ENCODE measurements at places on chromosomes 11 and 22. TPM values are rescaled to one million over a fixed set of nuclear protein-coding genes. Genes with fewer than 3 reads are reported as not detected.

JAM3 gene
- total RNA-seq: 28.0 TPM

GRCh38 chr11:64872790-64873488, 5.5 kb downstream of the EHD1 start:
- no peak for DNase-seq

DNA sequence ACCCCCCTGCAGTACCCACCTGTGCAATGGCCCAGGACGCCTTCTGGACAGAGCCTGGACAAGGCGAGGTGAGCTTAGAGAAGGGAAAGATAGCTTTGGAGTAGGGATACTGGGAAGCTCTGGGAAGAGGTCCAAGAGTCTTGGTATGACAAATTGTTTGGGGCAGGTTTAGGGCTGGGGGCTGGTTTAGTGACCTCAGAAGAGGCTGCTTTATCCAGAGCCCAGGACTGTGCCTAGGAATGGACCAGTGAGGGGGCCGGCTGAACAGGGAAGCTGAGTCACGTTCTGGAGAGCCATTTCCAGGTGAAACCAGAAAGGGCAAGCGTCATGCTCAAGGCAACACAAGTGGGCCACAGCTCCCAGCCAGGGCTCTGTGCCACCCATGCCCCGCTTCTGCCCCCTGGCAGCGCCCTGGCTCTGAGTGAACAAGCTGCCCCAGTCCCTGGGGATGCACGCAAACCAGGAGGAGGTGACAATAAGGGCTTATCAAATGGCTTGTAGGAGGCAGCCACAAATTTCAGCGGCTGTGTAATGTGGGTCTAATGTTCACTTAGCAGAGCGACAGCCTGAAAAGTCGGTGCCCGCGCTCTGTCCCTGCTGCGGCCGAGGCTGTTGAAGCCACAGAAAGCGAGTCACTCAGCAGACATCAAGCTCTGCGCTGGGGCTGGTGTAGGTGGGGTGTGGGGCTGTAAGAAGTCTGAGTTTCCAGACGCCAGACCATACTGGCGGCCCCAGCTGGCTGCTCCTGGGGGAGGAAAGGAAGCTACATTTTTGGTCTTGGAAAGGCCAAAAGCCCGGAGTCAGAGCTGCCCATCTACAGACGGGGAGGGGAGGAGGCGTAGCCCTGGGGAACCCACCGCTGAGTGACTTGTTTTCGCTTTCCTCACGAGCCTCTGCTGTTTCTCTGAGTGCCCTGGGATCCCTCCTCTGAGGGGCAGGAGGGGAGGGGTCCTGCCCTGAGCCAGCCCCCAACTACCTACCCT, 18.3 kb upstream of the SYT7 start:
- DNase-seq: no peak

DNA sequence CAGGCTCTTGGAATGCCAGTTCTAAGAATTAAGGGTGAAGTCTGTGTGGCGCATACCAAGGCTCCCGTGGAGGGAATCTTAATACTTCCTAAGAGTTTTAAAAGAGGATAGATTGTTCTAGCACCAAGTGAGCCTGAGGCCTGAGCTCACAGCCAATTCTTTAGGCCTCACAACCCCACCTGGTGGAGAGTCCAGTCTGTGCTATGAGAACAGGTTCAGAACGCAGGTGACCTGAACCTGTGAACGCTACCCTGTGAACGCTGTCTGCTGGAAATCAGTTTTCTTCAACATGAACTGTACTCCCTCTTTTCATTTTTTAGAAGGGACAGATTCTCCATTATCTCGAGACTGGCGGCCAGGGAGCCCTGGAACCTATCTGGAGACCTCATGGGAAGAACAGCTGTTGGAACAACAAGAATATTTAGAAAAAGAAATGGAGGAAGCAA, 43.2 kb upstream of the DLAT start:
- DNase-seq: peak; percentile 39

DNA sequence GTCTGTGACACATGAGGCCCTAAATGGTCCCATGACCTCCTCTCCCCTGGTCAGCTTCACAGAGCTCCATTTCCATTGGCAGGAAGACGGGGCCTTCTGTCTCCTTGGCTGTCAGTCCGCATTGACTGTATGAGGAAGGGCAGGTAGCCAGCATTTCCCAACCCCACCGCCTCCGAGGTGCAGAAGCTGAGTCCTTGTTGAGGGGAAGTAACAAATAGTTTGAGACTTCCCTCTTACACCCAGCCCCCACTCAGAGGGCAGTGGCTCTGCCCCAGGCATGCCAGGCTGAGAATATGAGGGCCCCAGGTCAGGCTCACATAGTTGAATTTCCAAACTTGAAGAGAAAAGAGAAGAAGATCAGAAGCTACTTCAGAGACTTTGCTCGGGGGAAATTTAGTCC, 611.1 kb downstream of the BRD1 start:
- DNase-seq: no peak

TRIM29 gene
- 0.41 TPM for total RNA-seq

GRCh38 chr22:20829491-20830134, 29.0 kb downstream of the PI4KA start:
- DNase-seq: no peak

C11orf87 gene
- not detected for total RNA-seq

DNA sequence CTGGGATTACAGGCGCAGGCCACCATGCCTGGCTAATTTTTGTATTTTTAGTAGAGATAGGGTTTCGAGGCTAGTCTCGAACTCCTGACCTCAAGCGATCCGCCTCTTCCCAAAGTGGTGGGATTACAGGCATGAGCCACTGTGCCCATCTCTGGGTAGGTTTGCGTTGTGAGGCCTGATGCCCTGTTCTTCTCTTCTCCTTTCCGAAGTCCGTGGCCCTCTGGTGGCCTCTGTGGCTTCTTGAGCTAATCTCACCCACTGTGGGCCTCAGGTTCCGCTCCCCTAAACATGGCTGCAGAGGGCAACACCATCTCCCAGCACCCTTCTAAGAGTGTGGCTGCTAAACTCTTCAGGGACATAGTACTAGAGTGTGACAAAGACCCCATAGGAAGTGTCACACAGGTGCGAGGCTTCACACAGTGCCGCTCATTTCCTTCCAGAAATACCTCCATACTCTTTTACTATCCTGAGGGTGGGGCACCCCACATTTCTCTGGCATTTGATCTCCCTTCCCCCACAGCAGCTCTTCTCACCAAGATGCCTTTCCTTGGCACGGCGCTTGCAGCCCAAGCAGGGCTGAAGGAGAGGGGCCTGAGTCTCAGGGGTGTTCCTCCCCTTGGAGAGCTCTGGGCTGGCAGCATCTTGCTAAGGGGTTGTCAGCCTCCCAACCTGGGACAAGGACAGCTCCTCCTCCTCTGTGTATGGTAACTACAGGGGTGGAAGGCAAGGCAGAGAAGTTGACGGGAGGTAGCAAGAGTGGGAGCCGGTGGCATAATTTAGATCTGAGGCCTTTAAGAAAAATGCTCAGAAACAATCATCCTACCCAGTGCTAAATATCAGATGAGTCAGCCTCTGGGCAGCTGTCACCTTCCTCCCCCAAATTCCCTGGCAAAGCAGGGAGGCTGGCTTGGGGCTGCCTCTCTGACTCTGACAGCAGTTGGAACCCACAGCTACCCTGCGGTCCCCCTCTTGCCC, 6.1 kb downstream of the THY1 start:
- DNase-seq: no peak

- no peak for DNase-seq
Observed at GRCh38 chr11:12070446-12071267, 39.7 kb upstream of the MICAL2 start.

DNA sequence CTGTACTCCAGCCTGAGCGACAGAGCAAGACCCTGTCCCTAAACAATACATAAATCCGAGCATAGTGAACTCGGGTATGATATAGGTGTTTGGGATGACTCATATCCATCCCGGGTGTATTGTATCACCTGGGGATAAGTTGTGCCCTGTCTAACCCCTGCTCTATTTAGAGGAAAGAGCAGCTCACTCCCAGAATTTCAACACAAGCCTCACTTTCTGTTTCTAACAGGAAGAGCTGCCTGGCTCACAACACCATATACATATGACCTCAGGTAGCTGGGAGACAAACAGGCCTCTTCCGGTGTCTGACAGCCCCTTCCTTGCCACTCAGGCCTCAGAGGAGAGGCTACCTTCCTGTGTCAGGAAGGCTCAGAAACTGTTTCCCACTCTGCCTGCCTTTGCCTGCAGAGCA, 9.9 kb upstream of the MICALL1 start:
- DNase-seq: no peak

- DNase-seq: no peak
Observed at GRCh38 chr11:128407962-128408361, 179.4 kb downstream of the ETS1 start.

BDNF gene
- total RNA-seq: 4.8 TPM

DNA sequence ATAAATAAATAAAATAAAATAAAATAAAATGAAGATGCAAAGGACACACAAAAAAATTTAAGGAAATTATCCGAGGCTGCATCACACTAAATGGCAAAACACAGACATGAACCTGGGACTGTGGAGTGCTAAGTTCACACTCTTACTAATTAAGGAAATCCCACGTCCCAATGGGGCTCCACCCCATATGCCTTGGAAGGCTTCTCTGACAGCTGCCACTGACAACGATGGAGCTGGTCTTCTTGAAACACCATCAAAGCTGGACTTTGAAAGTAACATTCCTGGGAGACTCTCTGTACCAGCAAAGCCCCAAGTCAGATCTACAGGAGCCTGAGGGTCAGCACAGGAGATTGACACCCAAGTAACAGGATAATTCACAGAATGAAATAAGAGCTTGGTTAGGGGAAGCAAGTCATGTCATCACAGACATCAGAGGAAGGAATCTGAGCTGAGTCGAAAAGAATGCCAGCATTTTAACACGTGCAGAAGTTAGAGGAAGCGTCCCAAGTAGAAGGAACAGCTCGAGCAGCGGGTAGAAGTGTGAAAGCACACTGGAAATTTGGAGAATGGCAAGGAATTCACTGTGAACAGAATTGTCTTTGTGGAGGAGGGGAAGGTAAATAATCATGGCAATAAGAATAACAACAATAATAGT, 13.8 kb downstream of the TPST2 start:
- DNase-seq: no peak

Measured in kidney epithelial cell (primary cell).